ENCODE measurements at places on chromosomes 16 and 17.

GRCh38 chr17:41579484-41580243, 7.0 kb downstream of the KRT14 start:
- DNase-seq = peak; percentile 96

- DNase-seq = no peak
Observed at GRCh38 chr17:68199837-68200688, 47.8 kb upstream of the AMZ2 start.

- DNase-seq = no peak
Observed at GRCh38 chr16:50335196-50335958, 33.4 kb downstream of the BRD7 start.

GRCh38 chr17:59361386-59361785, 29.9 kb downstream of the YPEL2 start:
- DNase-seq = no peak

GRCh38 chr16:17229766-17230165, 241.0 kb downstream of the XYLT1 start:
- DNase-seq = no peak

- DNase-seq = no peak
Observed at GRCh38 chr17:9472094-9472493, 103.5 kb downstream of the STX8 start.

GRCh38 chr17:71869841-71870545, 250.8 kb upstream of the SOX9 start:
- no peak for DNase-seq

Data from Calu3 (cell line).